PC-9 (cell line): ENCODE measurements at places on chromosomes 16 and 17. TPM values are rescaled to one million over a fixed set of nuclear protein-coding genes. Genes with fewer than 3 reads are reported as not detected.

The ACLY gene
- total RNA-seq: 106 and 184 TPM in 2 replicates

The ADAMTS18 gene
- total RNA-seq: not detected in 2 replicates

DNA sequence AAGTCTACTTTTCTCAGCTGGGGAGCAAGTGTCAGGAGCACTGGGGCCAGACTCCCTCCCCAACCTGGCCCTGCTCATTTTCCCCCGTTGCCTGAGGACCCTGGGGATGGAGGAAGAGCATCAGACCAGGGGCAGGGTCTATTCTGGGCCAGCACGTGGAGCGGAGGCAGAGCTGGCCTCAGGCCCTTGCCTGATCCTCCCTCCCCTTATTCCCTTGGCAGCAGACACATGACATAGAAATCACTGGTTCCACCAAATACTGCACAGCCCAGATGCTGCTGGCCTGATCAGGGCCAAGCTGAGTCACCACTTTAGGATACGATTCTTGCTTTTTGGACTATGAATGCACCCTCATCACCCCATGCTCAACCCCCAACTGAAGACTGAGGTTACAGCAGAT, 15.8 kb upstream of the AGRP start:
- DNase-seq: no peak

- no peak for DNase-seq
These were observed 6.7 kb upstream of the KSR1 start for GRCh38 chr17:27449541-27449940.

- no peak for DNase-seq
These were observed at the start of gene IL21R for GRCh38 chr16:27401768-27402568. TSS of gene IL21R (plus strand) at chr16:27402174. CDS start at chr16:27430072, 27,898 bp downstream.

DNA sequence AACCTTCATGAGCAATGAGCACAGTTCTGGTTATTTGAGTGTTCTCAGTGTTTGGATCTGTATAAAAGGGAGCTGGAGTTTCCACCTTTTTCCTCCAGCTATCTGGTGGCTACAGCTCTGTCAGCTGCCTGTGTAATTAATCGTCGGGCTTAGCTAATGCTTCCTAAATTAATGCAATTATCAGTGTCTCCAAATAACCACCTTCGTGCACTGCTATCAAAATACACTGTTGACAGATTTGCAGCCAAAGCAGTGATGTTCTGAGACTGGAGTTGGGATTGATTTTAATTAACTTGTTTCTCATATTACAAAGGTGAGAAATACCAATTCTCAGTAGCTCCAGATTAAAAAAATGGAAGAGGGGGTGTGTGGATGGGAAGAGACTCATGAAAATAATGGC, 325.8 kb downstream of the CBLN1 start:
- no peak for DNase-seq

DNA sequence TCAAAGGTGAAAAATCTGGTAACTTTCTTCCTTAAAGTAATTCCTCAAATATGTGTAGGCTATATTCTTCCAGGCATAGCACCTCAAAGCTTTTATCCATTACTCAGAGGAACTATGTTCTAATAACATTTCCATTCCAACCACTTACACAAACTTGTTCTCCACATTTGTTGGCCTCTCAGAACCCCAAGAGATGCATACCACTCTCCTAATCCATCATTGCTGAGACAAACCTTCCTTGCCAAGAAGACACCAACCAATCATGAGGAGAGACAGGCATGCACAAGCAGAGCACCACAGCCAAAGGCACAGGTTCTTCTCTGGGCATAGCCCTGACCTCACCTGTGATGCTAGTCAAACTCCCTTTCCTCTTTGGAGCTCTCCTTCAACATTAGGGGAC, 20.9 kb downstream of the CDH11 start:
- no peak for DNase-seq

- DNase-seq: no peak
These were observed 381.7 kb downstream of the SLC39A11 start for GRCh38 chr17:72710834-72711233.

- no peak for DNase-seq
These were observed 373.4 kb downstream of the CNTNAP4 start for GRCh38 chr16:76650582-76650981.

DNA sequence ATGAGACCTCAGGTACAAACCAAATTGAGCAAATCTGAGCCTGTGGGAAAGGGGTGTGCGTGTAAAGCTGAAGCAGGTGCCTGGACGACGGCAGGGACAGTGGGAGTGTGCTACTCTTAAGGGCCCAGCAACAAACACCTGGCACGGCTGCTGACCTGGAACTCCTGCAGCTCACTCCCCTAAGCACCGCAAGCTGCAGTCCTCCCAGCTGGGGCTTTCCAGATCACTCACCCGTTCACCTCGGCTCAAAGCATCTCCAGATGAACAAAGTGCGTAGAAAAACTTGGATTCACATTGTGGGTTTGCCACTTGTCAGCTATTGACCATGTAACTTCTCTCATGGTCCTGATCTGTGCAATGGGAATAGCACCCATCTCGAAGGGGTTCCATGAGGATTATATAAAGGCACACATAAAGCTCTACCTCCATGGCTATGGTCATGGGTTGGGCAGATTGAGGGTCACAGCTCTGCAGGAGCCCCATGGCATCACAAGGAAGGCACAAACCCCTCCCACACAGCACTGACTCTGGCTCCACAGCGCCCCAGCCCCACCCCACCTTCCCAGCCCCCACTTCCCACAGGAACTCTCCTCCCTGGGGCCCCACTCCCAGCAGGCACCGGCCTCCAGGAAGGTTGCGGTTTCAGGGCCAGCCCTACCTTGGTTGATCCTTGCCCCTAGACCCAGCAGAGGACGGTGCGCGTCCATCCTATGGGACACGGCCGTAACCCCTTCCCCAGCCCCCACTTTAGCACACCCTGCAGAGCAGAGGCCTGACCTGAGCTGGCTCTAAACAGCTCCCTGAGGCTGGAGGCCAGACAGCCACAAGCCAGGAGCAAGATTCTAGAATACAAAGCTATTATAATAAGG, 21.9 kb downstream of the ST3GAL2 start:
- no peak for DNase-seq

DNA sequence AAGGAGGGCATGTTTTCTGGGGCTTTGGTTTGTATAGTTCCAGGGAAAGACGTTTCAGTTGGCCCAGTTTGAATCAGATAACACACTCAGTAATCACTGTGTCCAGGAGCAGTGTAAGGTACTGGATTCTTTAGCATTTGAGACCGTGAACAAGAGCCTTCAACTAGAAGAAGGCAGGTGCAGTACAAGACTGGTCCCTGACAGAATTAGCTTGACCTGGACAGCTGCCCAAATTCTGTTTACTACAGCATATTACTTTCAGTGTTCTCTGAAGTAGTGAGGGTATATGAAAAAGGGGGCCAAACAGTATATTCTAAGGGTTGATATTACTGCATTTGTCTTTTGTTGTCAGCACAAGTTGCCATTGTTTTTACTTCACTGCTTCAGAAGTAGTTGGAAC, 81.3 kb downstream of the COX10 start:
- no peak for DNase-seq

- no peak for DNase-seq
These were observed 33.7 kb upstream of the METTL16 start for GRCh38 chr17:2545393-2545792.

- DNase-seq: peak; percentile 39
These were observed 28.0 kb upstream of the MAF start for GRCh38 chr16:79628501-79628975.
